ENCODE measurements at places on chromosomes 1 and 21.

DNA sequence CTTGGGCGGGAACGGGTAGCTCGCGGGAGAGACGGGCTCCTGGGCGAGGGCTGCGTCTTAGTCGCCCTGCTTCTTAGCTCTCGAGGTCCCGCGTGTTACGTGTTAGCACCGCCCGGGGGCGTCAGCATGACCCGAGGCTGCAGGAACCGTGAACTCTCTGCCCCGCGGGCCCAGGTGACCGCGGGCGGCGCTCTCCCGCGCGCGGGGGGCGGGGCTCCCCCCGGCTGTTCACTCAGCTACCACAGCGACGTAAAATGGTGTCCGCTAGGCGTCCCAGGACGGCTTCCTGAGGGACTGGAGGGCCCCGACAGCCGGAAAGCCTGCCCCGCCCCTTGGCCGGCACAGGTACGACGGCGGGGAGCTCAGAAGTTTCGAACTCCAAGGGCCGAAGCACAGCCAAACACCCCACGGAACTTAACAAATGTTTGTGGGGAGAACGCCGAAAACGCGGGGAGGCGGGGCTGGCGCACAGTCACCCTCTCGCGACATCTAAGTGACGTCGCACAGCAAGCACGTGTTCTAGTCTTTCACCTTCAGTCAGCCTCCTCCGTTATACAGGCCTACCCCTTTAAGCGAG is 780 bp upstream of the RBM15 start:
- no peak for DNase-seq

DNA sequence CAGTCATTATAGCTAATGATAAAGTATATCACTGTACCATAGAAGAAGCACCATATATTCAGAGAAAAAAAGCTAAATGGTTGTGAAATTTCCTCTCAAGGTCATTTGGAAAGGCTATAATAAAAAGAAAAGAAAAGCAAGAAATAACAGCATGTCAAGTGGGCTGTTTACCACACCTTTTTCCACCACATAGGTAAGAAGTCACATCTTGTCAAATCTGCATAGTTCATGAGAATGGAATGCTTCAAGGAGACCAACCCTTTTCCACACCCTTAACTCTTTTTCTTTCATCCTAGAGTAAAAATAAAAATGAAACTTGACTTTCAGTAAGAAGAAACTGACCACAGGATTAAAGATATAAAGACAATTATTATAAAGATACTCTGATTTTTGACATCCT is 91.2 kb downstream of the ATP6V1G3 start:
- DNase-seq: no peak

GRCh38 chr1:79052829-79053449 is 46.4 kb upstream of the ADGRL4 start:
- no peak for DNase-seq

DNA sequence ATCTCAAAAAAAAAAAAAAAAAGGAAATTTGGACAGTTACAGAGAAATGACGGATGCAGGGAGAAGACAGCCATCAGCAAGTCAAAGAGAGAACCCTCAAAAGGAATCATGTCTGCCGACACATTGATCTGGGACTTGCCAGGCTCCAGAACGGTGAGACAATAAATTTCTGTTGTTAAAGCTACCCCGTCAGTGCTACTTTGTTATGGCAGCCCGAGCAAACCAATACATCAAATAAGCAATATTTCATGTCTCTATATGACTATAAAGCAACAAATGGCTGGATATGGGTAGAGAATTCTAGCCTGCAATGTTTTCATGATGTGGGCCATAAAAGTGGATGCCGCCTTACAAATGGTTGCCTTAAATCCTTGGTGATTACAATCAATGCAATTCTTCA is 23.3 kb upstream of the FAM89A start:
- DNase-seq: no peak

DNA sequence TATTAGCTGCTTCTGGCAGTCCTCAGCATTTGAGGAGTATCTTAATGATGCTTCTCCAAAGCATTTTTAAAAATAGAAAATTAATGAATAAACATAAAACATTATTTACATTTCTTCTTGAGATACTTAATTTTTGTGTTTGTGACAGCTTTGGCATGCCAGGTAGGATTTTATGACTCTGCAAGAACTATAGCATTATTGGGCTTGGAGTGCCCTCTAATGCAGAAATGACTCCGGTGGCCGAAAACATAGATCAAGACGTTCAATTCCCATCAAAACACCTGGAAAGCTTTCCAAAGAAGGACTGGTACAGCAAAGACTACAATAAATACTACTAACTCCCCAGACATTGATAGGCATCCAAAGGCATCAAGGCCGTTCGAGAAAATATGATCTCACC is 366.4 kb upstream of the CXADR start:
- no peak for DNase-seq

DNA sequence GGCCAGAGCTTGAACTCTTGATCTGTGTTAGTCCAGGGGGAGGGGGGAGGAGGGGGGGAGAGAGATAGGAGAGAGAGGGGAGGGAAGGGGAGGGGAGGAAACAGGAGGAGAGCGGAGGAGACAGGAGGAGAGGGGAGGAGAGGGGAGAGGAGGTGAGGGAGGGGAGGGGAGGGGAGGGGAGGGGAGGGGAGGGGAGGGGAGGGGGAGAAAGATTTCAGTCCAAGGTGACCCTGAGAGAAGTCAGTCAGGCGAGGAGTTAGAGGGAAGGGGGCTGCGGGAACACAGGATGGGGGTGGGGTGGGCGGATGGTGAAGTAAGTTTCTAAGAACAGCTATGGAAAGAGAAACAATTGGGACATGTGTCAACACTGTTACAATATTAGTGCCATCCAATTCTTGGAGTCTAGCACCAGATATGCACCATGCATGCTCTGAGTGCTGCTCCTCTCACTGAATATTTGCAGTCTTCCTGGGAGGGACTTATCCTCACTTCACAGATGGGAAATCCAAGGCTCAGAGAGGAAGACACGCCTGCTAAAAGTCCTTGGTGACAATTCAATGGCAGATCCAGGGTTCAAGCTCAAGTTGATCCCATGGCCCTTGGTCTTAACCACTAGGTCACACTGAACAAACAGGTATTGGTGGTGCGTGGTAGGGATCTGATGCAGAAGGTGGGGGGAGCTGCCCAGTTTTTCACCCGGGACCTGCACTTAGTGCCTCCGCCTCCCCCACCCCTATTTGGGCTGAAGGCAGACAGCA is 42.5 kb upstream of the ECE1 start:
- DNase-seq: peak; percentile 43

DNA sequence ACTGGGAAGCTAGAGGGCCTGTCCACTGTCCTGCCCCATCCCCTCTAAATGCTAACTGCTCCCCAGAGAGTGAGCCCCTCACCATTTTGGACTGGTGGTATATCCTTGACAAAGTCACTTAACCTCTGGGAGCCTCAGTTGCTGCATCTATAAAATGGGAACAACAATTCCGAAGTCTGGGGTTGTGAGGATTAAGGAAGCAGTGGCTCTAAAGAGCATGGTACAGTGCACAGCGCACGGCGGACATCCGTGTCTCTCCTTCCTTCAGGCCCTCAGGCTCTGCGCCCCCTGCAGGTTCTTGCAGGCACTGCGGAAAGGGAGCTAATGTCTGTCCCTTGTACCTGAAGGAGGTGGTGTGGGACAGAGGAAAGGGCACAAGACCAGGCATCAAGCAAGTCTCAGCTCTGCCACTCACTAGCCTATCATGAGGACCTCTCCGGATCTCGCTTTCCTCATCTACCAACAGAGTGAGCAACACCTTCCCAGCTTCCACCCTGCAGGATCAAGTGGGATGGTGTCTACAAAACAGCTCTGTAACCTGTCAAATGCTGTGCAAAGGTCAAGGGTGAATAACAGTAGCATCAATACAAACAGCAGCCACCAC is 20.1 kb downstream of the ECE1 start:
- DNase-seq: peak; percentile 78

DNA sequence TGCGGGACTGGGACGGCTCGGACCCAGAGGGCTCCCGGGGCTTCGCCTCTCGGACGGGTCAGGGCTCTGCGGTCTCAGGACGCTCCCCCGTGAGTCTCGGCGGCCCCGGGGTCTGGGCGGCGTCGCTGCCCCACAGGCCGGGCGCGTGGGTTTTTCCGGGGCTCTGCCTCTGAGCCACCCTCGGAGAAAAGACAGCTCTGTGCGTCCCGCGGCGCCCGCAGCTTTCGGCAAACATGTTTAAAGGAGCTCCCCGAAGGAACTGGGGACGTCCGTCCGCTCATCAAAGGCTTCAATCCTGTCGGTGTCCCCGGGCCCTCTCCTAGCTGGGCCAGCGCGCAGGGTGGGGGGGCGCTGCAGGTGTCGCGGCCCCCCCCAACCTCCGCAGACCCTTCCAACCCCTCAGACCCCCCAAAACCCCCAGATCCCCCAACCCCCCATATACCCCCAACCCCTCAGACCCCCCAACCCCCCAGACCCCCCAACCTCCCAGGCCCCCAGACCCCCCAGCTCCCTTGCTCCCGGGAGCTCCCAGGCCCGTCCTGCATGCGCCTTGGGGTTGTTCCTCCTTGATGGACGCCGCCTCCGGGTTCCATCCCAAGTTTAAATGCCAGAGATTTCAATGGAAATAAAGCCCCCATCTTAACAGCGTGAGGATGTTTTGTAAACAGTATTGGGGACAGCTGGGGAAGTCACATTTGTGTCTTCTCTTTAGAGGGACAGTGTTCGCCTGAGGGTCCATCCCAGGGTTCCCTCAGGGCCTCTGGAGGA is 996 bp upstream of the C1orf159 start:
- peak; percentile 49 for DNase-seq

DNA sequence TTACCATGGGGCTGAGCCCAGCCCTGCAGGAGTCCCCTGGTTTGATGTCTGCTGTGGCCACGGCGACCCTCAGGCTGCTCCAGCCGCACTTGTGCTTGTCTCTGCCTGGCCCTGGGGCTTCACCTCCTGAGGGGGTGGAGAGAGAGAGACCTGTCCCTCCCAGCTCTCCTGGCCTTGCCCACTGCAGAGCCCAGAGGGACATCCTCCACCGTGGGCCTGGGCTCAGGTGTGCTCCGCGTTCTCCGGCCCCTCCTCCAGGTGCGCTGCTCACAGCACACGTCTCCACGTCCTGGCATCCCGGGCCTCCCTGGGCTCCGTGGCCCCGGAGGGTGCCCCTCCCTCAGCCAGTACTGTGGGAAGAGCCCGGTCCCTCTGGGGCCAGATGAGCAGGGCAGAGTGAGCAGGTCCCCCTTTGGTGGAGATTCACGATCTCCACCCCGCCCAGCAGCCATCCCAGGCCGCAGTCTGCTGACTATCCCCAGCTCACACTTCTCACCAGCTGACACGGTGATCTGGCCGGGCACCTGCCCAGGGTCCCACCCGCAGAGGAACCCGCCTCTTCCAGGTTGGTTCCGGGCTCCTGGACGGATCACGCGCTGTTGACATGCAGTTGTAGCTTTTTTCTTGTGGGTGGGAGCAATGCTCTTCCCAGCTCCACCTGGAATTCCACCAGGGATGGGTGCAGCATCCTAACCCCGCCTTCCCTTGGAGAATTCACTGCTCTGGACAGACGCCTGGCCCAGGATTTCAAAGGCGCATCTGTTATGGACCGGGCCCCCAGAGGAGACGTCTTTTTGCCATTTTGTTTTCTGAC is 41.8 kb upstream of the POFUT2 start:
- no peak for DNase-seq

DNA sequence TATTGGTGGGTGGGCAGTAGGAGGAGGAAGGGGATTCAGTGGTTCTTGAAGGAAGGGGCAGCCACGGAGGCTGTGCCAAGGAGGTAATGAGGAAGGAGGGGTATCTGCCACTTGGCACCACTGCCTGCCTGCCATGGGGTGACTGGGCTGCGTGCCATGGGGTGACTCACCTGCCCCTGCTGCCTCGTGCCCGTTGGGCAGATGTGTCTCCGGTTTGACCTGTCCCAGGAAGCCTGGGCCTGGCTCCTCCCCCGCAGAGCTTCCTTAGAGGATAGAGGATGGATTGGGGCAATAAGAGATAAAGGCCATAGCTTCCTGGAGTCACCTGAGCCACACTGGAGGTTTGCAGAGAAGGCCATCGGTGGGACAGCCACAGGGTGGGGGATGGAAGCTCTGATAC is 1.7 kb downstream of the PADI3 start:
- DNase-seq: no peak

GRCh38 chr21:44969931-44970755 is 30.3 kb downstream of the SLX9 start:
- DNase-seq: peak; percentile 80

GRCh38 chr1:43947874-43948437 is 1.2 kb downstream of the IPO13 start:
- DNase-seq: no peak

- DNase-seq: no peak
These were observed 160.9 kb upstream of the VAMP3 start for GRCh38 chr1:7610106-7610731.

- DNase-seq: peak; percentile 58
These were observed 91.2 kb downstream of the SLC45A1 start for GRCh38 chr1:8409106-8409505.

- no peak for DNase-seq
These were observed 60.4 kb downstream of the KCNN3 start for GRCh38 chr1:154809436-154810413.

GRCh38 chr1:234956821-234957329 is 171.8 kb downstream of the TOMM20 start:
- peak; percentile 70 for DNase-seq

- no peak for DNase-seq
These were observed 4.0 kb downstream of the PBX1 start for GRCh38 chr1:164562947-164563520.
